Activated CD4-positive, alpha-beta T cell treated with anti-CD3 and anti-CD28 coated beads for 48 hours (primary cell): ENCODE measurements at places on chromosomes 13 and 19.

- DNase-seq, result no peak
Measured at GRCh38 chr19:38392707-38393308, 4.3 kb downstream of the SPRED3 start.

DNA sequence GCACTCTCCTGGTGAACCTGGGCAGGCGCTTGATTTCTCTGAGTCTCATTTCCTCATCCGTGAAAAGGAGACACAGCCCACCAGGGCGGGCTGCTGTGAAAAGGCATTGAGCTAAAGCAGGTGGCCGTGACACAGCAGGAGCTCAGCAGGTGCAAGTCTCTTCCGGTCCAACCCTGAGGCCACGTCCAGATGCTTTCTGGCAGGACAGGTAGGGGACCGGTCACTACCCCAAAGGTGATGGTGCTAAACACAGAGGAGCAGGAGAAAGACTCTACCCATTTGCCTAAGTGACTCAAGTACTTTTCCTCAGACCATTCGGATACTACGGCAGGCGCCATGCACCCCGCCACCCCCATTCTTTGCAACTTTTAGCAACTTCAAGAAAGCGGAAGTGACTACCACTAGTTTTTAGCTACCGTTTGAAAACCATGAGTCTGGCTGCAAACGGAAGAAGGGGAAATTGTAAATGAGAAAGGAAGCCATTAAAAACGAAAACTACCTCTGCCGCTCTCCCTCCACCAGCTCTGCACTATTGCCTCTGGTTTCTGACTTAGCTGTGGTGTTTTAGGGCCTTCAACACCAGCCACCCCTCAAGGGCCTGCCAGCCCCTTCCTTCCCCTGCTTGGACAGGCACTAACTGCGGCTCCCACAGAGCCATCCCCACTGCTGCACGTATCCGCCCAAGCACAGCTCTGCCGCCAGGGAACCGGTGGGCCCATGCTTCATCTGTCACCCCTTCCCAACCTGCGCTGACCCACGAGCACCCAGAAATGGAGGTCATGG is 4.8 kb downstream of the PPP6R1 start:
- DNase-seq, result peak; percentile 69

DNA sequence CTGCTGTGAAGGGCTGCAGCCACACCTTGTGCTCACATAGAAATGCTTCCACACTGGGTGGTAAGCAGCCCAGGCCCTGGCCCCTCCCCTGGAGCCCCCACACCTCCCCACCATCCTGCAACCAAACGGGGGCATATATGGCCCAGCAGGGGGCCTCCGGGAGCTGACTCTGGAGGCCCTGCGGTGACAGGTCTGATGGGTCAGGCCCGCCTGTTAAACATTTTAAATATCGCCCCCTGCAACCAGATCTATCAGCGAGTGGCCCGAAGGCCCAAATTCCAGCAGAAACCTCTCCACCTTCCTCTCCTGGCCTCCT is 48.0 kb upstream of the KATNAL1 start:
- DNase-seq, result peak; percentile 27

DNA sequence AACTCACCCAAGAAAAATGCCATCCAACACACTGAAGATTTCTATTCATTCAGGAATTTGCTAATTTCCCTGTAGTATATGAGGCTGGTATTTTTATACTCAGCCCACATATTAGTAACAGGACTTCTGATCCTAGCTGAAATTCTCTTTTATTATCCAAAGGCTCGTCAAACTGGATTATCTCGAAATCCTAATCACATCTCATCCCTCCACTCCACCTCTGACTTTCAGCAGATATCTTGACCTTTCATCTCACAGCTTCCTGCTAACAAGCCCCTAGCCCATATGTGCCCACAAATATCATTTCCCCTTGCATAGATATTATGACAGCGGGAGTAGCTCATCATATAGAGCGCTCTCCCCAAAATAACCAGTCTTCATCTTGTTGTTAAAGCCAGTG is 279.7 kb downstream of the FGF14 start:
- DNase-seq, result no peak

- no peak for DNase-seq
Measured at GRCh38 chr19:23281663-23282276, 31.6 kb upstream of the ZNF724 start.

DNA sequence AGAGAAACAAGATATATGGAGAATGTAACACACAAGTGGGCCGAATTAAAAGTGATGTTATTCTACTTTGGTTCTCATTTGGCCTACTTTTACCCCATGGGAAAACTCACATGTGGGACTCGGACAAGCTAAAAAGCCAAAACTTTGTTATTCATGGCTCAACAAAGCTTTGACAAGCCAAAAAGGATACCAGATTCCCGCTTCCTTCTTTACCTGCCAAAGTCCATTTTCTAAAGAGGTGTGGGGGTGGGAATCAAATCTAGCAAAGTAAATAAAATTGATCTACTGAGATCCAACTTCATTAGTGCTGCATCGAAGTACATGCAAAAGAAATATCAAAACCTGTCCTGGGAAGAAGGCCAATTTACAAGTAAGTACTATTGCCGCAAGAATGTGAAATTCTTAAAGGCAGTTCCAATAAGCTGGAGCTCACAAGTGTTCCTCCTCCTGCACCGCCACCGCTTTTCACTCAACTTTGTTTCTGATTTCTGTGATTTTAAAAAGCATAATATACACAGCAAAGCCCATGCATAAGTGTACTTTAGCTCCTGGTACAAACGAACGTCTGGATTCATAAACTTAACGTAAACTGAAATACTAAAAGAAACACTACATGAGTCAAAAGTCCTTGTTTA is 1.1 kb downstream of the LNX2 start:
- no peak for DNase-seq

DNA sequence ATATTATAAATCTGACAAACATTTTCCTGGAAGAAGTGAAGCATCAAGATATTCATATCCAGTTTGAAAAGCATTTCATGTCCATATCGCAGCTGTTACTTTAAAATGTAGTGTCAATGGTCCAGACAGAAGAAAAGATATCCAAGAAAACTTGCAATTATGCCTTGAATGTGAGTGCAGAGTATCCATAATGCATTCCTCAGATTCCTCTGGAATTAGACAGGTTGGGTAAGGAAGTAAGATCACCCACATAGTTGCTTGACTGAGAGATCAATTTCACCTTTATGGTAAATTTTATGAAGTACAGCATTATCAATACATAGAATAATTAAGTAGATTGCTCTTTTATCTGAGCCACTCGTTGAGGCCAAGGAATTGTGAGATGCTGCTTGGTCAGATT is 327.0 kb upstream of the SLITRK5 start:
- DNase-seq, result no peak
